Astrocyte (in vitro differentiated cells and primary cell): ENCODE measurements at places on chromosomes 2 and 18.

DNA sequence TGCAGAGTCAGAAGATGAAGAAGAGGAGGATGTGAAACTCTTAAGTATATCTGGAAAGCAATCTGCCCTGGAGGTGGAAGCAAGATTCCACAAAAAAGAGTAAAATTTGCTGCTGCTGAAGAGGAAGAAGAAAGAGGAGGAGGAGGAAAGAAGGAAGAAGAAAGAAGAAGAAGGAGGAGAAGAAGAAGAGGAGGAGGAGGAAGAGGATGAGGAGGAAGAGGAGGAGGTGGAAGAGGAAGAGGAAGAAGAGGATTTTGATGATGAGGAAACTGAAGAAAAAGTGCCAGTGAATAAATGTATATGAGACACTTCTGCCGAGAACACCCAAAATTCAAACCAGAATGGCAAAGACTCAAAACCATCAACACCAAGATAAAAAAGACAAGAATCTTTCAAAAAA is 20.9 kb upstream of the TAF4B start:
- no peak for DNase-seq

- no peak for DNase-seq
Observed at GRCh38 chr18:26046419-26047077, 43.9 kb downstream of the SS18 start.

DNA sequence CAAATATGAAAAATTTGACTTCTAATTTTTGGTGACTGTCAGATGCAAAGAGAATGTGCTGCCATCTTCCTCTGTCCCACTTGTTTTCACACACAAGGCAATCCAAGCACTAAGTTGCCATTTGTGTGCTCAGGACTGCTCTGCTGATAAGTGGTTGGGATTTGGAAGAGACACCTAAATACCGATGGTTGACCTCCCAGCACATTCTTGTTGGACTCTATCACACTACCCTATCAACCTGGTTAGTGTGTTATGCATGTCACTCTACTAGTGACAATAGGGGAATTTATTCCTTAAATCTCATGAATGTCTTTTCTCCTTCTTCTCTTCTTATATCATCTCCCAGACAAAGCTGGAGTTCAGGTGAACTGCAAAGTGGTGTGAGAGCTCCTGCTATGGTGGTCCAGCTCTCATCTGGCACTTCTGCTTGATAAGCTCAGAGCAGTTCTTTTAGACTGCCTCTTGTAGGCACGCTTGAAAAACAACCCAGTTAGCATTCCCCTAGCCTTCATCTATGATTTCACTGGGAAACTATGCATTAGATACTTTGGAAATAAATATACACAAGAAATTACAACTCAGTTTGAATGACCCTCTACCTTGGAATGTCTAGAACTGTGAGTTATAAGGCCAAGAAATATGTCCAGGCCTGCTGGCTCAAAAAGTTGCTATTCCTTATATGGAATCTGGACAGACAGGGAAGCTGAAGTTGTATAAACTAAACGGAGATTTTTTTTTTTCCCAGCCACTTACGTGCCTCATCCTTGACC is 404.8 kb downstream of the MEIS1 start:
- peak; percentile 99 for DNase-seq

GRCh38 chr2:168961450-168962229 is 60.5 kb downstream of the G6PC2 start:
- DNase-seq, result peak; percentile 54

- DNase-seq, result no peak
Observed at GRCh38 chr2:161943011-161943410, 131.0 kb downstream of the DPP4 start.

GRCh38 chr2:126644630-126645191 is 11.2 kb upstream of the GYPC start:
- DNase-seq, result no peak
